Activated CD4-positive, alpha-beta memory T cell treated with anti-CD3 and anti-CD28 coated beads, Interleukin-2, amount 10 ng/mL, durations not matched to agents 7 days and 5 days (primary cell): ENCODE measurements at places on chromosomes 12 and 14.

- DNase-seq: peak; percentile 58
Measured at GRCh38 chr14:50083467-50084337, 32.7 kb downstream of the VCPKMT start.

DNA sequence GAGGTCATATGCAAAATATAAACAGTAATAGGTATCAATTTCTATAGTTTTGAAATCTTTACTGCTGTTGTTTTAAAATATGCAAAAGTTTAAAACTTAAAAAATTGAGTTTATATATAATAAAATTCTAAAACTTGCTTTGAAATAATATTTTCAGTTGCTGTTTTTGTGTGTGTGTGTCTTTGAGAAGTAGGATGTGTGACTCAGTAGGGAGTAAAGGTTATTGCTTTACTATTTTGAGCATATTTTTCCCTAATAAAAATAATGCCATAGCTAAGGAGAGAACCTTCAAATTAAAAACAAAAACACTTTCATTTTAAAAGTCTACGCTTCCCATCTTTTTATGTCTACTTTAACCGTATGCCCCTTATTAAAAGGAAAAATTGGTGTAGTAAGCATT is 238.1 kb downstream of the FBXL14 start:
- no peak for DNase-seq

DNA sequence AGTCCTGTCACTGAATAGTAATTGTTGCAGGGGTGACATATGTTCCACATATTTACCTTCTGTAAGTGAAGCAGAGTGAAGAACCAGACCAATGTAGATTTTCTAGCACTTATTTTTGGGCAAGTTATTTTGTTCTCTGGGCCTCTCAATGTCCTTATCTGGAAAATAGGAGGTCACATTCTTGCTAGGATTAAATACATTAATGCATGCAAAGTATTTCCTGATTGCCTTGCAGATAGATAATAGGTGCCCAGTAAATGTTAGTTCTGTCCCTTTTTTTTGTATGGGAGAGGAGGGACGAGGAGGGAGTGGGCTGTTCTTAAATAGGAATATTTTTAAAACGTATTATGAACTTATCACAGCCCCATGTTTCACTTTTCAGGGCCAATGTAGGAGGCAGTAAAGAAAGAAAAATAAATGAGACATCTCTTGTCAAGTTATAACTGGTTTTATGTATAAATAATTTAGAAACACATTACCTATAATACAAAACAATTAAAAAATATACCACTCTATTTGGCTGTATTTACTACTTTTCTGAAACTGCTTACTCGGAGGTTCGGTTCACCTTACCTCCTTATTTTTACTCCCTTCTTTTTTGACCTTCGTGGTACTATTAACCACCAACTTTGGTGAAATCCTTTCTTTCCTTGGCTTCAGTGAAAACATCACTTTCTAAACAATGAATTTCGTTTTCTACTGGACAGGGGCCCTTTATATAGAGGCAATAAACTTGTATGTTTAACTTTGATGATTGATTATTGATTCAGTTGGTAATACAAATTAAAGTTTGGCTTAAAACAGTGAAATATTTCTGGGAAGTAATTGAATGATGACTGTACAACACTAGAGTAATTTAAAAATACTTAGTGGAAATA is 41.9 kb downstream of the DIP2B start:
- no peak for DNase-seq

DNA sequence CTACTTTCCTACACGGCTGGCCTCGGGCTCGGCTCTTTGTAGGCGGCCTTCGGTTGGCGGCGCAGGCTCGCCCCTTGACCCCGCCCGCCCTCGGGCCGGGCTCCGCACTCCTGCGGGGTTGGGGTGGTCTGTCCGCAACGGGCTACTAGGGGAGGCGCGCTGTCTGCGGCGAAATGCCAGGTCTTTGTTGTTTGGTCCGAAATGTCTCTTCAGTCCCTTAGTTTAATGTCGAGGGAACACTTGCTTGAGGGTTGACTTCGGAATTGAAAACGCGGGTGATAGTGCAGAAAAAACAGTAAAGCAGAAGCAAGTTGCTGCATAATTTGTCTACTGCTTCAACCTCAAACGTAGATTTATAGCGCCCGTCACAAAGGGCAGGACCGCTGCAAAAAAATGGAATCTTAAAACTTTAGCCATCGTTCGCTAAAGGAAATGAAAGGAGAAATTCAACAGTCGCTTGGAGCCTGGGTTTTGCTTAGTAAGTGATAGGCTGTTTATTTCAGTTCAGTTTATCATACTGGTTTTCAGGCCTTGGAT is 390 bp downstream of the JKAMP start:
- no peak for DNase-seq

DNA sequence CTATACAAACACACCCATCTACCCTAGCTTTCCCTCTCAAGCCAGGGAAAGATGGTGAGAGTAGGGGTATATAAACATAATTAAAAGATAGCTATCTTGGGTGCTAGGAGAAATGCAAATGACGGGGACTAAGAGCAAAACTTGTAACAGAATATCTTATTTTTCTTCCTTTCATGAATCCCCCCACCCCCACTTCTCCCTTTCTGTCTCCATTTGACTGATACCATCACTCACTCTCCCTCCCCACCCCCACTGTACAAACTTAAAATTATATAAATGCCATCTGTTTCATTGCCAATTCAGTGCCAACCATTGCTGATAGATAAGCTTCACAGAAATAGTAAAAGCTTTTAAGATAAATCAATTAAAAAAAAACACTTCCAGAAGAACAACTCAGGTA is 268.6 kb downstream of the SLC6A15 start:
- no peak for DNase-seq

DNA sequence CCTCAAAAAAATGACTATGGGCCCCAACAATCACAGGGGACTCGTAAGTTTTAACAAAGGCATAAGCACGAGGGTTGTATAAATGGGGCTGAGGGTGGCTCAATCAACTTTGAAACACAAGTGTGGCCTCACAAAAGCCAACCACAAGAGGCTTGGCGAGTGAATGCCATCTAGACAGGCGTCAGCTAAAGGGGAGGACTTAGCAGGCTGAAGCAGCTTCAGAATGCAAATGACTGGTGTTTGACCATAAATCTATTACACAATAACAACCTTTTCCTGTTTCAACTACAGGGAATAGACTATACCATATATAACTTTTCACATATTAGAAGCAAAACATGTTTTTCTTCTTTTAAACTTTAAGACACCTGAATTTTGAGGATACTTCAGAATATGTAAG is 777.9 kb downstream of the FSCB start:
- no peak for DNase-seq

DNA sequence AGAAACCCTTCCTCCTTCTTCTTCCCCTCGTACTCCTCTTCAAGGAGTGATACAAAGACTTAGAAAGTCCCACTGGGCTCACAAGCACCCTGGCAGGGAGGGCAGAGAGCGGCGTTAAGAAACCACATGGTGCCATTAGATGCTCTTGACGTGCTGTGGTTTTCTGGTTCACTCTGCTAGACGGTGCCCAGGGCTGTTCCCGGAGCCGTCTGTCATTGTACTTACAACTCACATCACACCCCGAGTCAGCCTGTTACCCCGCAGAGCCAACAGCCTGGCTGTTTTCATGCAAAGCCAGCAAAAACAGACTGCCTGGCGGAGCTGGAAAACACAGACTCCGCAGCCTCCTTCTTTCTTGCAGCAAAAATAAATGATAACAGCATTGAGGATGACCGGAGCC is 232.6 kb upstream of the TBX3 start:
- no peak for DNase-seq

DNA sequence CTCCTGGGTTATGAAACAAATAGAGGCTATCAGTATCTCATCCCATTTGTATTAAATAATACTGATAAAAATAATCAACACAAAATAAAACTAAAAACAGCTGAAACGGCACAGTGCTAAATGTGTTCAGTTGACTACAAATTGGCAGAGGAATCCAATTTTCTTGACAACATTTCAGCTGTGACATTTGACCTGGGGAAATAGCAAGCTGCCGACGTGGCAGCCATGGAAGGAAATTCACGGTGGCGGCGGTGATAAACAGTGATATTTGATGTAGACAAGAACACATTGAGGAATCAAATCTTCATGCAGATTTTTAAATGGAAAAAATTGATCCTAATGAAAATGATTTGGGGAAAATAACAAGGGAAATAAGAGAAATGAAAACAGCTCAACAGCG is 159.1 kb upstream of the RTL1 start:
- DNase-seq: no peak

GRCh38 chr14:90444077-90444696 is 47.4 kb downstream of the CALM1 start:
- DNase-seq: no peak

DNA sequence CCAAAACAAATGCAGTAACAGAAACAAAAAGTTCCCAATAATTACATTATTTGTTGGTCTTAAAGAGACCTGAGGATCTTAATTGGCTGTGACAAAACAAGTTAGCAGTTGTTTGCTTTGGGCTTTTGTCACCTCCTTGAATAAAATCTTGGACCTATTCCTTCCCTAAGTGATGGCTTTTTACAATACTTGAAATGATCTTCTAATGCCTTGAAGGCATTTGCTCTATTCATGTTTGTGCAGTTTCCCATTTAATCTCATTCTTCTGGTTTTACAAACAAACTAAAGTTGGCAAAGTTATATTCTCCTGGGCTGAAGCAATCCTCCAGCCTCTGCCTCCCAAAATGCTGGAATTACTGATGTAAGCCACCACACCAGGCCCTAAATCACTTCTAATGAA is 98.8 kb downstream of the OSBPL8 start:
- no peak for DNase-seq

DNA sequence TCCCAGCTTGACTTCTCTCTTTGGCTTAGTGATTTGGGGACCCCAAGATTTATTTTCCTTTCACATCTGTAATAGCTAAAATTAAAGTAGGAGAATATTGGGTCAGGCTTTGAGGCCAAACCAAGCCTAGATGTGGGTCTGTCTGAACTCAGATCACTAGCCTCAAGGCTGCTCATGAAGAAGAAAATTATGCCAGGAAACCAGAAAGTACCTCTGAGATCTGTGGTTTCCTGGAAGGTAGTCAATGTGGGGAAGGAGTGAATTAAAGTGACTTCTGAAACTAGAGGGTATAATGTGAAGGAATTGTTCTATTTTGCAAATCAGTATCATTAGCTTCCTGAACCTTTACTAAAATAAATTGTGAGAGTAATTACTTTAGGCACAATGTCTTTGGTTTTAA is 13.4 kb upstream of the CLEC12A start:
- no peak for DNase-seq

GRCh38 chr12:26135010-26135420 is 10.2 kb upstream of the BHLHE41 start:
- no peak for DNase-seq

DNA sequence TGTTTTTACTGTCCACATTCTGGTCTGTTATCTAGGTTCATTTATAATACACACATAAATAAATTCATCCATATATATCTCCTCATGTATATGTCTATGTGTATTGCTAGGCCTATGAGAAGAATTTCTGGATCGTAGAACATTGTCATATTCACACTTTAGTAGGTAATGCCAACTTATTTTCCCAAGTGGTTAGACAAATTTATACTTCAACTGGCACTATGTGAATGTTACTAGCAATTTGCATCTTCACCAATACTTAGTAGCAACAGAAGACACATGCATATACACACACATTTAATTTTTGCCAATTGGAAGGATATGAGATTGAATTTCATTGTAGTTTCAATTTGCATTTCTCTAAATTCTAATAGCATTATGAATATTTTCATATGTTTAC is 365.1 kb downstream of the FSCB start:
- DNase-seq: no peak

- DNase-seq: no peak
Measured at GRCh38 chr12:93698307-93699092, 21.3 kb downstream of the CRADD start.
